Testis (tissue), 5 donors: ENCODE measurements at places on chromosomes 3 and 15.

- H3K27ac ChIP-seq, result no peak overlapping the region
- no peak for DNase-seq
- H3K4me3 ChIP-seq, result no peak overlapping the region
- H3K4me1 ChIP-seq, result no peaks in the 10 kb centered on the region
Observed at GRCh38 chr15:76812381-76812780, 92.8 kb downstream of the SCAPER start.

- peaks cover 51% of the 10 kb centered on the region for H3K4me1 ChIP-seq
- peak overlapping the region; percentile 78 for H3K27ac ChIP-seq
- no peaks in the 10 kb centered on the region for H3K36me3 ChIP-seq
Observed at GRCh38 chr15:65086680-65087111, 10.2 kb downstream of the KBTBD13 start.

GRCh38 chr15:90072978-90073640 is 29.2 kb downstream of the IDH2 start:
- no peak for DNase-seq
- H3K36me3 ChIP-seq, result no peaks in the 10 kb centered on the region
- H3K27me3 ChIP-seq, result no peaks in the 10 kb centered on the region
- no peaks in the 10 kb centered on the region for H3K4me1 ChIP-seq

DNA sequence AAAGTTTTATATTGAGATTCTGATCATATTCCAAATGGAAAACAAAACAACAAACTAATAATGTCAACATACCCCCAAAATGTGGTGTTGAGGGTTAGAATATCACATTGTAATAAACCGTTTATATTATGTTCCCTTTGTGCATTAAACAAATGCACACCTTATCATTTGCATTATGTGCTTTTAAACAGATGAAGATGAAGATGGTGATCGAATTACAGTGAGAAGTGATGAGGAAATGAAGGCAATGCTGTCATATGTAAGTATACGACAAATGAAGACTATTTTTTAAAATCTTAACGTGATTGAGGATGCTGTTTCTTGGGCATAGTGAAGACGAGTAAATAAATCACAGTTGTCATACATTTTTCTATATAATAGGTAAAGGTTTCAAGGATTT is 20.6 kb downstream of the MAP2K5 start:
- H3K36me3 ChIP-seq, result no peaks in the 10 kb centered on the region
- no peaks in the 10 kb centered on the region for H3K4me1 ChIP-seq
- no peaks in the 10 kb centered on the region for H3K27me3 ChIP-seq
- no peak overlapping the region for H3K27ac ChIP-seq
- H3K4me3 ChIP-seq, result no peak overlapping the region

DNA sequence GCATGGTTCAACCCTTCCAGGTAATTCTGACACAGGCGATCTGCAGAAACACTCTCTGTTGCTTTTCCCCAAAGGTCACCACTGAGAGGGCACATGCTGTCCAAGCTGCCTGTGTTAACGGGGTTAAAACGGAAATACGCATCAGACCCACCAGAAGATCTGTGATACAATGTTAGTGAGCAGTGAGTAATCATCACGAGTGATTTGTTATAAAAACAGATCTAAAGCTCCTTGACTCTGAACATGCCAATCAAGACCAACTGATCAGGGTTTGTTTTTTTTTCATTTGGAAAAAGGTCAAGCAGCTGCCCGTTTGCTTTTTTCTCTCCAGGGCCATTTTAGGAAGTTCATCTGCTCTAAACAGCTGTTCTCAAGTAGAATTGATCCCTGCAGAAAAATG is 43.2 kb downstream of the FGF12 start:
- no peaks in the 10 kb centered on the region for H3K27me3 ChIP-seq
- no peaks in the 10 kb centered on the region for H3K36me3 ChIP-seq
- H3K4me1 ChIP-seq, result no peaks in the 10 kb centered on the region
- DNase-seq, result no peak
- H3K4me3 ChIP-seq, result no peak overlapping the region

DNA sequence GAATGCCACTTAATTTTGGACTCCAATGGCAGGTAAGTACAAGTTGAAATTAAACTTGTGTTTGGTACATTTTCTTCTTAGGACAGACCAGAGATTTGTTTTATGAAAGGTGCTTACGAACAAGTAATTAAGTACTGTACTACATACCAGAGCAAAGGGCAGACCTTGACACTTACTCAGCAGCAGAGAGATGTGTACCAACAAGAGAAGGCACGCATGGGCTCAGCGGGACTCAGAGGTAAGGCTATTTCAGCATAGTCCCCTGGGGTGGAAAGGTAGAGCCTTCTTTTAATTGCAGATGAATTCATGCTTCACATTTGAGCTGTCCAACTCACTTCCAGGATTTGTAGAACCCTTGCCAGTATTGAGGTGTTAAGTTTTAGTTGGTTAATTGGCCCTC is 51.4 kb downstream of the ASTE1 start:
- DNase-seq, result no peak
- H3K27ac ChIP-seq, result no peak overlapping the region
- H3K4me1 ChIP-seq, result no peaks in the 10 kb centered on the region
- H3K27me3 ChIP-seq, result no peaks in the 10 kb centered on the region

GRCh38 chr3:161107311-161107710 is 2.2 kb upstream of the B3GALNT1 start:
- no peak overlapping the region for H3K4me3 ChIP-seq
- H3K4me1 ChIP-seq, result peaks cover 4% of the 10 kb centered on the region
- H3K27me3 ChIP-seq, result no peaks in the 10 kb centered on the region
- H3K27ac ChIP-seq, result no peak overlapping the region
- no peaks in the 10 kb centered on the region for H3K36me3 ChIP-seq

- no peak overlapping the region for H3K27ac ChIP-seq
- H3K4me1 ChIP-seq, result no peaks in the 10 kb centered on the region
- H3K4me3 ChIP-seq, result no peak overlapping the region
- DNase-seq, result no peak
- H3K27me3 ChIP-seq, result no peaks in the 10 kb centered on the region
Observed at GRCh38 chr3:188914552-188914951, 257.2 kb upstream of the TPRG1 start.

DNA sequence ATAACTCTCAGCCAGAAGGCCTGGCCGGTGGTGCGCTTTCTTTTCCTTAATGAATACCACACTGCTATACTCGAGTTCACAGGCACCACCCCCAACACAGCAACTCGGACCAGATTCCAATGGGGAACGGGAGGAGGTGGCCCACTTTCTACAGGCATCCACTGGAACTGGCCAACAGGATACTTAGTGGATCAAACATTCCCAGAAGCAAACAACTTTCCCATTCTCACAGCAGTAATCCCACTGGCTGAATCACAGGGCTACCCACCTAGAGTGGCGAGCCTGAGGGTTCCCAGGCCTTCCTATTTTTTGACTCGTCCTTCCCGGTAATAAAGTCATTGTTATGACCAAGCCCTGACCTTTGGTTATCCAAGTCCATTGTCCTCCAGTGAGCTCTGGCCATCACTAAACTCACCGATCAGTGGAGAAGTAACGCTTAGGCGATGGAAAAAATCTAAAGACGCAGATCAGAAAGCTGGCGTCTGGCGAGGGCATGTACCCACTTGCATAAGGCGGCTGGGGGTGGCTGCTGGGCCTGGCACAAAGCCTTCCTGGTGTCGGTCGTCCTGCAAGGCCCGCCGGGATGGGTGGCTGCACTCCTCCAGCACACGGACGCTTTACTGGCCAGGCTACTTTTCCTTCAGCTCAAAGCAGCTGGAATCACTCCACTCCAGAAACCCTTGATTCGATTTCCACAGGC is 1.2 kb downstream of the EOGT start:
- H3K36me3 ChIP-seq, result no peaks in the 10 kb centered on the region
- H3K4me1 ChIP-seq, result peaks cover 10% of the 10 kb centered on the region
- DNase-seq, result peak; percentile 33
- no peaks in the 10 kb centered on the region for H3K27me3 ChIP-seq

GRCh38 chr3:14810801-14811661 is 7.7 kb upstream of the FGD5 start:
- no peaks in the 10 kb centered on the region for H3K36me3 ChIP-seq
- H3K4me1 ChIP-seq, result no peaks in the 10 kb centered on the region
- no peaks in the 10 kb centered on the region for H3K27me3 ChIP-seq
- peak overlapping the region; percentile 63 for H3K4me3 ChIP-seq
- DNase-seq, result peak; percentile 22
- H3K27ac ChIP-seq, result peak overlapping the region; percentile 79

DNA sequence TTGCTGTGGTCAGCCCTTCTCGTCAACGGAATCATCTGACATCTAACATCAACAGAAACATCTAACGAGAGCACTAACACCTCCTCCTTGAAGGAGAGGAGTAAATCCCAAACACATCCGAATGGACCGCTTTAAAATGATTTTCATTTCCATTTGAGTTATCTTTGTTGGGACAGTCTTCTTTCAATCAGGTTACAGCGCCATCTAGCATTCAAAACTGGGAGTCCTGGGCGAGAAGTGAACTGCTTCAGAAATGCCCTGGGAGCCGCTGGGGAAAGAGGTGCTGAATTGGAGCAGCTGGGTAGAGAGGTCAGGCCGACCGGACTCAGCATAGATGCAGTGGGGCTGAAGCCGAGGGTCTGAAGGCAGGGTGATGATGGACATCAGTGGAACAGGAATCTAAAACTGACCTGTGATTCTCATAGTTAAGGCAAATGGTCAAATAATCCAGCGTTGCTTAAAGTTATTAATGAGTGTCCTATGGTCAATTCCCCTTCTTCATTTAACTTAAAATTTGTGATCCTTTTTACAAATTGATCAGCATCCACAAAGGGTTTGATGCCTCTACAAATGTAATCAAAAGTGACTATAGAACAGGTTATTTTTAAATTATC is 170.0 kb upstream of the NDN start:
- no peak overlapping the region for H3K4me3 ChIP-seq
- H3K4me1 ChIP-seq, result peaks cover 14% of the 10 kb centered on the region
- no peaks in the 10 kb centered on the region for H3K36me3 ChIP-seq
- H3K27me3 ChIP-seq, result no peaks in the 10 kb centered on the region
- peak; percentile 83 for DNase-seq
- no peak overlapping the region for H3K27ac ChIP-seq

- H3K27me3 ChIP-seq, result no peaks in the 10 kb centered on the region
- no peaks in the 10 kb centered on the region for H3K36me3 ChIP-seq
- DNase-seq, result no peak
- no peak overlapping the region for H3K4me3 ChIP-seq
Observed at GRCh38 chr3:133112666-133113065, 74.5 kb downstream of the TMEM108 start.

- no peaks in the 10 kb centered on the region for H3K27me3 ChIP-seq
- peak; percentile 65 for DNase-seq
- H3K36me3 ChIP-seq, result no peaks in the 10 kb centered on the region
- H3K4me3 ChIP-seq, result no peak overlapping the region
Observed at GRCh38 chr15:90558171-90558573, 28.4 kb downstream of the CRTC3 start.

DNA sequence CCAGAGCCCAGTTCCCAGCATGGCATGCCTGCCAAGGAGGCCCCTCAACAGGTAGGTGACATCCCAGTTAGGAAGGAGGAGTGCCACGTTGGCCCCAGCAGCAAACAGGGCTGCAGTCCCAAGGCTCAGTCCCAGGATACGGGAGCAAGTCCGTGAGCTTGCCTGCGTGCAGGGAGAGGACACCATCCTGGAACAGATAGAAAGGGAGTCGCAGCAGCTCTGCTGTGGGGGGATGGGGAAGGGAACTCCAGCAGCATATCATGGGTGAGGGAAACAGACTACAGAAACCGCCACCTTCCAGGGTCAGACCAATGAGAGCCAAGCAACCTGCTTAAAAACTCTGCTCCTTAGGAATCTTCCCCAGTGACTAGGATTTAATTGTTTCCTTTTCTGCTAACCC is 9.4 kb upstream of the DYNLT2B start:
- H3K27ac ChIP-seq, result no peak overlapping the region
- no peaks in the 10 kb centered on the region for H3K36me3 ChIP-seq
- H3K4me1 ChIP-seq, result peaks cover 4% of the 10 kb centered on the region
- no peak overlapping the region for H3K4me3 ChIP-seq
- no peak for DNase-seq

DNA sequence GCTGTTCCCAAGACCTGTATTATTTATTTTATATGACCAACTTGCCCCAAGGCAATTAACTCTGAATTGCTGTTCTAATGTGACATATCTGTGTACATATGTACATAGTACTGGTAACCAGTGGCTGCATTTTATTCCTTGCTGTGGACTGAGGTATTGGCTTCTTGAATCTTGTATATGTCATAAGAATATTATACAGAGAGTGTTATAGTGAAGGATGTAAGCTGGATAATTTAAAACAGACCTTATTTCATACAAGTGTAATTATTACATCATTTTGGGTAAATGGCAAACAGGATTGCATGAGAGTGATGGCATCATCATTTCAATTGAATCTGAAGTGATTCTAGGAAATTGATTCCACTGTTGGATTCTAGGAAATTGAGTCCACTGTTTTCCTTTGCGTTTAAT is 32.9 kb downstream of the B3GALNT1 start:
- no peaks in the 10 kb centered on the region for H3K36me3 ChIP-seq
- no peaks in the 10 kb centered on the region for H3K27me3 ChIP-seq
- H3K27ac ChIP-seq, result no peak overlapping the region
- H3K4me1 ChIP-seq, result no peaks in the 10 kb centered on the region
- no peak for DNase-seq

DNA sequence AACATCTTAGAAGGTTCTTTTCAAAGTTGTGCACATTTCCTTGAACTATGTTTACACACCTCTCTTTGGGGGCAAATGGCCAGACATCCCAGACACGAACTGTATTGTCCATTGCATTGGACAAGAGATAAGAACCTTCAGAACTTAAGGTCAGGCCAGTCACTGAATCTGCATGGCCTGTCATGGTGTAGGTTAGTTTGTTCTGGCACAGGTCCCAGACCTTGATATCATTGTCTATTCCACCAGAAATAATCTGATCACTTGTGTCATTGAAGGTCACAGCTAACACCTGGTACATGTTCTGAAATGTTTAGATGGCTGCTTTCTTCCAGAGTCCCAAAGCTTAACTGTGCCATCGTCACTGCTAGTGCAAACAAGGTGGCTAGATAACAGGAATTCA is 55.7 kb downstream of the KCNAB1 start:
- H3K4me1 ChIP-seq, result peaks cover 4% of the 10 kb centered on the region
- DNase-seq, result no peak
- H3K27me3 ChIP-seq, result no peaks in the 10 kb centered on the region
- H3K4me3 ChIP-seq, result no peak overlapping the region
- H3K27ac ChIP-seq, result no peak overlapping the region

DNA sequence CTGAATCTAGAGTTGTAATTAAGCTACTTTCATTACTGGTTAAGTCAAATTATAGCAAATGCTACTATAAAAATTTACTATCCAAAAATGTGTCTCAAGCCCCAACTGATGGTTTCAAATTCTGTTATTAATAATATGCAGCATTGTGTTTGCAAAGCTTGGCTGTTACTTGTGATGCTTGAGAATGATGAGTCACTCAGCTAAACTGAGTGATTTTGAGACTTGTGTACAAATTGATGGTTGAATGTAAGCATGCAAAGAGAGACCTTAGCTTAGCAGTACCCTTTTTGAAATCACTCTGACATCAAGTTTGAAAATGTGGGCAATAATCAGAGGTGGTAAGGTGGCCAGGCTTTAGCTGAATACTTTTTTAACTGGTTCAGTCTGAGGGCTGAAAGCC is 27.6 kb downstream of the OPA1 start:
- no peak overlapping the region for H3K4me3 ChIP-seq
- H3K4me1 ChIP-seq, result no peaks in the 10 kb centered on the region
- H3K27ac ChIP-seq, result no peak overlapping the region
- H3K27me3 ChIP-seq, result no peaks in the 10 kb centered on the region

- no peak for DNase-seq
- H3K36me3 ChIP-seq, result no peaks in the 10 kb centered on the region
- H3K27me3 ChIP-seq, result no peaks in the 10 kb centered on the region
- no peak overlapping the region for H3K27ac ChIP-seq
Observed at GRCh38 chr15:65619626-65620290, 2.0 kb upstream of the SLC24A1 start.

GRCh38 chr15:78681281-78682003 is 40.4 kb upstream of the CHRNB4 start:
- H3K4me1 ChIP-seq, result no peaks in the 10 kb centered on the region
- DNase-seq, result no peak
- H3K27me3 ChIP-seq, result no peaks in the 10 kb centered on the region
